ENCODE measurements at places on chromosomes 13 and 19.

DNA sequence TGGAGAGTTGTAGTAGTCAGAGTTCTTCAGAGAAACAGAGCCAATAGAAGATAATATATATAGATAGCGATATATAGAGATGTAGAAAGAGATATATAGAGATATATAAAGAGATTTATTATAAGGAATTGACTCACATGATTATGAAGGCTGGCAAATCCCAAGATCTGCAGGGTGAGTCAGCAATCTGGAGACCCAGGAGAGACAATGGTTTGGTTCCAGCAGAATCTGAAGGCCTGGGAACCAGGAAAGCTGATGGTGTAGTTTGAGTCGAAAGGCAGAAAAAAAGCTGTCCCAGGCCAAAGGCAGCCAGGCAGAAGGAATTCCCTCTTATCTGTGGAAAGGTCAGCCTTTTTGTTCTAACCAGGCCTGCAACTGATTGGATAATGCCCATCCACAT is 194.1 kb downstream of the NUFIP1 start:
- DNase-seq, result no peak

GRCh38 chr19:2032296-2032941 is 16.9 kb upstream of the BTBD2 start:
- peak; percentile 93 for DNase-seq

DNA sequence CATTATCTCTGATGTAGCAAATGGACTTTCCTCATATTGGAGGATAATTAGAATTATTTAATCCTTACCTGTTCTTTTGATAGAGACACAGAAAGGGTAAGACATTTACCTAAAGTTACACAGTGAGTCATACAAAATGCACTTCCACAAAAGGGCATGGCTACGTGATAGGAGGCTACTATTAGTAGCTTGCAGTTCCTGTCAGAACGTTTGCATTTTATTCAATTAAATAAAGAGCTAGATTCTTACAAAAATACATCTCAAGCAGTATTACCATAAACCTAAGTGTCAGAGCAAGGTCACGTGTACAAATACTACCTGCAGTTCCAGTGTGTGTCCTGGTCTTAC is 120.6 kb downstream of the ESD start:
- no peak for DNase-seq

DNA sequence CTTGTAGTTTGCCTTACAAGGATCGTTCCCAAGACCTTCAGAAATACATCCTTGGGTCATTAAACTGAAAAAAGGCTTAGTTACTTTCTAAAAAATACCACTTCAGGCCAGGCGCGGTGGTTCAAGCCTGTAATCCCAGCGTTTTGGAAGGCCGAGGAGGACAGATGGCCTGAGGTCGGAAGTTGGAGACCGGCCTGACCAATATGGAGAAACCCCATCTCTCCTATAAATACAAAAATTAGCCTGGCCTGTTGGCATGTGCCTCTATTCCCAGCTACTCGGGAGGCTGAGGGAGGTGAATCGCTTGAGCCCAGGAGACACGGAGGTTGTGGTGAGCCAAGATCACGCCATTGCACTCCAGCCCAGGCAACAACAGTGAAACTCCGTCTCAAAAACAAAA is 2.2 kb upstream of the ZNF28 start:
- DNase-seq, result no peak

GRCh38 chr19:57465680-57466381 is 8.9 kb upstream of the VN1R1 start:
- peak; percentile 41 for DNase-seq

- DNase-seq, result peak; percentile 74
Observed at GRCh38 chr13:76903544-76904162, 17.4 kb upstream of the KCTD12 start.

DNA sequence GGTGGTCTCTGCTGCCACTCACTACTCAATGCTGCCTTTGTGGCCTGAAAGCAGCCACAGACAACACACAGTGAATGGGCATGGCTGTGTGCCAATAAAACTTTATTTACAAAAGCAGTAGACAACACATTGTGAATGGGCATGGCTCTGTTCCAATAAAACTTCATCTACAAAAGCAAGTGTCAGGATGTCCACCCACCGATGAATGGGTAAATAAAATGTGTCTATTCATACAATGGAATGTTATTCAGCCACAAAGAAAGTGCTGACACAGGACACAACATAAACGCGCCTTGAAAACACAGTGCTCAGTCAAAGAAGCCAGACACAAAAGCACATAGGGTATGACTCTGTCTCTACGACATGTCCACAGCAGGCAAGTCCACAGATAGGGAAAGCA is 20.1 kb downstream of the ZSCAN5A start:
- peak; percentile 15 for DNase-seq

- no peak for DNase-seq
Observed at GRCh38 chr13:82344867-82345266, 1537.4 kb downstream of the SLITRK1 start.

- DNase-seq, result peak; percentile 68
Observed at GRCh38 chr13:77176350-77176749, 149.4 kb upstream of the FBXL3 start.

DNA sequence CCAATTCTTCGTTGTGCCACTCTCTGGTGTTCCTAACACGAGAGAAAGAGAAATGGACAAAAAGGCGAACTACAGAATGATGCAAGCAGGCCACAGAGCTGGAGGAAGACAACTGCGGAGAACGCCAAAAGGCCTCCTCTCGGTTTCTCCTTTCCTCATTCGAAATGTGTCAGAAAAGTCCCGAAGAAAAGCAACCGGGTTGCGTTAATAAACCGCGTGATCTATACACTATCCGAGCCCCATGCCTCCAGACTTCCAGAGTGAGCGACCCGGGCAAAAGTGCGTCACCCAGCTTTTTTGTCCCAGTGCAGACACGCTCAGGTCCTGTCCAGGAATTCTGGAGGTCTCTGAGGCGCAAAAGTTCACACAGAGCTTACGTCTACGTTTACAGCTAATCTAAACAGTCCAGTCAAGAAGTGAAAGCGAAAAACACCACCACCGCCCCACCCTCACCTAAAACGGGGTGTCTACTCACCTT is 413 bp downstream of the N4BP2L2 start:
- peak; percentile 58 for DNase-seq

- DNase-seq, result peak; percentile 89
Observed at GRCh38 chr19:55632463-55632834, 8.1 kb upstream of the ZNF784 start.

GRCh38 chr13:110641055-110642015 is 26.0 kb downstream of the NAXD start:
- DNase-seq, result no peak

- no peak for DNase-seq
Observed at GRCh38 chr13:38979891-38980749, 10.5 kb downstream of the STOML3 start.

- DNase-seq, result peak; percentile 13
Observed at GRCh38 chr13:85543144-85543543, 256.1 kb downstream of the SLITRK6 start.

DNA sequence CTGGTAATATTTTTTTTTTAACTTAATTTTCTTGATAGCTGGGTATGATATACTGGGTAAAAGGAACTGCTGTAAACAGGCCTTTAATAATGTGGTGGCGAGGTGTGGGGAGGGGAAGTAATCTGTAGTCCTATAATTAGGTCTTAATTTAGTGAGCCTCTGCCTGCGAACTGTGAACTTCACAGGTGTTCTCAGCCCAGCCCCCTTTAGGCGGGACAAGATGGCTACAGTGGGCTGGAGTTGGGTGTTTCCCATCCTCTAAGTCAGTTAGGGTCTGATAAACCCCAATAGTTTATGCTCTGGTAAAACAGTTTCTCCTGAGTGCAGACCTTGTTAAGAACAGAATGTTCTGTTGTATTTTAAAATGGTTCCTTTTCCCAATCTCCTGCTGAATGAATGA is 97.6 kb upstream of the SERP2 start:
- DNase-seq, result no peak

DNA sequence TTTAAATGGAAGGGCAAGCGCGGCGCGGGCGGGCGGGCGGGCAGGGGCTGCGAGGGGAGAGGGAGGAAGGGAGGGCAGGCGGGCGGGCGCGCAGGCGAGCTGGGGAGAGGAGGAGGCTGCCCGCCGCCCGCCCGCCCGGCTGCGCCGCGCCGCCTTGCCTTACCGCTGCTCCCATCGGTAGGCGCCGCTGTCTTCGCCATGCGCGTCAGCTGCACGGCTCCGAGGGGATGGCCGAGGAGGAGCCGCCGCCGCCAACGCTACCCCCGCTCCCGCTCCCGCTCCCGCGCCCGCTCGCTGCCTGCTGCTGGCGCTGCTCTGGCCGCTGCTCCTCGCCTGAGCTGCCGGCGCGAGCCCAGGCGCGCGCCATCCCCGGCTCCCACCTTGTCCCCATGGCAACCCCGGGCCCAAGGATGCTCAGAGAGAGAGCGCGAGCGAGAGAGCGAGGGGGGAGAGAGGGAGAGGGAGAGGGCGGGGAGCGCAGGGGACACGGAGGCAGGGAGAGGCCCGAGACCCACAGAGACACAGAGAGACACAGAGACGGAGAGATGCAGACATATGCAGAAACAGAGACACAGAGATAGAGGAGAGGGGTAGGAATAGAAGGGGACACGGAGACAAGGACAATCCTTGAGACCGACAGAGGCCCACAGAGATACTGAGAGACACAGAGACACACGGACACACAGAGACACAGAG is 40.3 kb downstream of the DEDD2 start:
- peak; percentile 80 for DNase-seq

GRCh38 chr19:54449701-54450069 is 686 bp downstream of the LENG8 start:
- peak; percentile 45 for DNase-seq

GRCh38 chr13:21060338-21061028 is 903 bp downstream of the LATS2 start:
- peak; percentile 55 for DNase-seq

DNA sequence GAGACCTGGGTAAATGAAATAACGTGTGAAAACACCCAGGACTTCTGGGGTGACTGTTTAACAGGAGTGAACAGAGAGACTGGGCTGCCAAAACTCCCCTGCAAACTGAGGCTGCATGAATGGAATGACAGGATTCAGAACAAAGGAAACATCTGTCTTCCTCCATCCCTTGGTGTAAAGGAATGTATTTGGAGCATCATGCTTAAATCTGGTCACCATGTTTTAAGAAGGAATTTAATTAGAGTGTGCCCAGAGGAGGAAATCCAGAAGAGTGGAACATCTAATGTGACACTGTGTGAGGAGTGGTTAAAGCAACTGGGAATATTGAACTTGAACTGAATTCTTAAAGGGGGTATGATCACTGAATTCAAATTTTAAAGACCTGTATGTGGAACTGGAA is 437.2 kb downstream of the LIG4 start:
- no peak for DNase-seq

DNA sequence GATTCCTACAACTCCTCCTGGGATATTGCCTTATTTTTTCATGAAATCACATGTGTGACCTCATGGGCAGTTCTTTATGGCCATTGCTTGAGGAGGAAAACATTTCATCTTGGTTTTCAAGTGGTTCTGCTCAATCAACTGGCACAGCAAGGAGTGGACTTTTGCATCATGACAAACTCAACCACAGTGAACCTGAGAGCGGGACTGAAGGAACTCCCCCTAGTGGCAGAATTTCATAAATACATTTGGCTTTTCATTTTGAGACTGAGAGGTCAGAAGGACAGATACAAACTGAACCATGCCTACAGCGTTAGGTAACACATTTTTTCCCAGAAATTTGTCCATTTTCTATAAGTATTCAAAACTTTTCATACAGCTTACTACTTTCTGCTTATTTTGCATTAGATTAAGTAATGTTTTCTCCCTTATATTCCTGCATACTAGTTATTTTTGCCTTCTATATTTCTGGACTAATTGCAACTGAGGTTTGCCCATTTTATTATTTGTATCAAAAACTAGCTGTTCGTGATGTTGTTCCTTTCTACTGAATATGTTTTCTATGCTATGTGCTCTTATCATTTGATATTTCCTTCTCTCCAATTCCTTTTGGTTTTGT is 13.4 kb upstream of the SIGLEC12 start:
- DNase-seq, result peak; percentile 52

- peak; percentile 88 for DNase-seq
Observed at GRCh38 chr13:74200081-74200480, 65.9 kb upstream of the KLF12 start.

DNA sequence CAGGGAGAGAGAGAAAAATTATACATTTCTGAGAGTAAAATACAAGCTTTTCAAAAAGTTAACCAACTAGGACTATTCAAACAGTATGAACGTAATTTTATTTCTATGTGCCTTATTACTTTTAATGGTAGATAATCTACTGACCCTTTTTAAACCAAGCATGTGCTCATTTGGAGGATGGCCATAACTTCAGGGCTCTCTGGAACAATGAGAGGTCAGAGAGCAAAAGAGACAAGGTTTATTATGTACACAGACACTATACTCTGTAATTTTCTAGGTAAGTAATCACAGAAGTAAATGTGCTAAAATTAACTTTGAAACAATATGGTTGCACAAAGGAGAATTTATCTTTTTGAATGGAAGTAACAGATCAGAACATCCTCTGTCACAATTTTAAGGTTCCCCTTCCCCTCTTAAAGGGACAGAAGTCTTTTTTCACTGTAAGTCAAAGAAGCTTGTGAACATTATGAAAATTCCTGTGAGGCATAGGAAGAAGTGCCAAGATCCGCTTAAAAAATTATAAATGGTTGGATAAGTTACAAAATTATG is 1.0 kb downstream of the POSTN start:
- no peak for DNase-seq

DNA sequence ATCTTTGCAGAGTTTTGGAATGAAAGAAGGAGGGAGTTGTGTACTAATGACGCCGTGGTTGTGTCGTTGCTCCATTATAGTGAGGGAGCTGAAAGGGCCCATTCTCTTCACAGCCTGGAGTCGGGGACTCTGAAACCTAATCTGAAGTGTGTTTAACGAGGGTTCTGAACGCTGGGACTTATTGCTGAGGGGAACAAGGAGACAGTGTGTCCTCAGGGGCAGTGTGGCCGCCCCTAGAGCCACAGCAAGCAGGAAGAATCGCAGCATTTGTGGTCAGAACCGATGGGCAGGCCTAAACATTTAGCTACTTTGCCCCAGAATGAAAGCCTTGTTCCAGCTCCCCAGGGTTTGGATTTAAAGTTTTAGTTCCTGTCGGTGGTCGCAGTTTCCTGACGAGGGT is 156.4 kb upstream of the RNF113B start:
- DNase-seq, result no peak

- no peak for DNase-seq
Observed at GRCh38 chr13:76848596-76848995, 37.6 kb downstream of the KCTD12 start.

- DNase-seq, result no peak
Observed at GRCh38 chr13:20313896-20314295, 81.8 kb upstream of the GJB6 start.

DNA sequence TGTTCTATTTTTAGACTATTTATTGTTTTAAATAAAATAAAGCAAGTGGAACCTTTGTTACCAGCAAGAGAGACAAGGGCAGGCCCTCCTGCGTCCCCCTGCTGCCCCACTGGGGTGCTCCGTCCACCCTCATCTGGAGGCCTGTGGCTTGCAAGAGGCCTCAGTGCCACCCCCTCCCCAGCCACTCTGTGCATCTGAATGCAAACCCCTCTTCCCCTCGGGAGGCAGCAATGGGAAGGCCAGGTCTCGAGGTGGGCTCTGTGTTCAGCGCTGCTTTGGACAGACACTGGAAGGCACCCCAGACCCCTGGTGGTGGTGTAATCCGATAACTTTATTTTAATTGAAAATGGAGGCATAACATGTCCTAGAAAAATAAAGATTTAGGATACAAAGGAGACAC is 4.6 kb downstream of the SIX5 start:
- no peak for DNase-seq

- no peak for DNase-seq
Observed at GRCh38 chr13:111385183-111385857, 64.9 kb downstream of the TEX29 start.

All from EH (cell line).